ENCODE measurements at places on chromosomes 11 and 22. TPM values are rescaled to one million over a fixed set of nuclear protein-coding genes. Genes with fewer than 3 reads are reported as not detected.

DNA sequence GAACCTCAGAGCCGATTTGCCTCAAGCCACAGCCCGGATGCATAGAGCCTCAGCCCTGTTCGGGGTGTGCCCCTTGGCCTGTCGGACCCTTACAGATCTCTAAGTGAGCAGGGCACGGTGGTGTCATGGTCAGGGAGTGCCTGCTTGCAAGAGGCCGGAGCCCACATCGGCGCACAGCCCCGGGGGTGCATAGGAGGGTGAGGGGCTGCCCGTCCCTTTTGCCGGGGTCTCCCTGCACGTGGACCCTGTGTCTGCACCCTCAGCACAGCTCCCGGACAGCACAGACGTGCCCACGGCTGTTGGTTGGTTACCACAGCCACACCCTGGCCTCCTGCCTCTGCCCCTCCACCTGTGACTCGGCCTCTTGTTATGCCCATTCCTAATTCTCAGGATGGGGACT lies 6.5 kb downstream of the RAB36 start:
- no peak for DNase-seq

GRCh38 chr22:18110194-18110953 lies at the start of gene TUBA8:
Gene TUBA8 (plus strand): TSS chr22:18110809. CDS start chr22:18110866, 57 bp downstream.
- DNase-seq: peak; percentile 68

- DNase-seq: no peak
These were observed 118.6 kb downstream of the KCNQ1 start for GRCh38 chr11:2563213-2564007.

DNA sequence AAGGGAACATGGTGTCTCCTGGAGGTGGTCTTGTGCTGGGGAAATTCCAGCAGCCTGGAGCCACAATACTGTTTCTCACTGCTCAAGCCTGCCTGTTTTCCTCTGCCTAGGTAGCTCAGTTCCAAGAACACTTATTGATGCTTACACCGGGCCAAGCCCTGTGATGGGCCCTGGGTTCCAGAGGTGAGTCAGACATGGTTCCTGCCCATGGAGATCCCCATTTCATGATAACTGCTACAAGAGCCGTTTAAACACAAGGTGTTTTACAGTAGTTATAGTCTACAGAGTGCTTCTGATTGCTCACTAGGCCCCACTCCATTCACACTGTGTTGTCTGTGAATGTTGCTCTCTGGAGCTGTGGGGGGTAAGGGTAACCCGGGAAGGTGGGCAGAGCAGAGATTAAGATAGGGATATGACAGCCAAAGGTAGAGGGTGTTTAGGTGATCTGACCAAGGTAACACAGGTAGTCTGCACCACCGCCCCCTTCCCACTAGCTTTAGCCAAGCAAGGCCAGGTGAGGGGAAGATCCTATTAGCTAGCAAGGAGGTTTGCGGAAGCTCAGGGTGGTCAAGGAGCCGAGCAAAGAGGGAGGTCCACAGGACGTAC lies 696 bp upstream of the MICAL2 start:
- DNase-seq: peak; percentile 67

DNA sequence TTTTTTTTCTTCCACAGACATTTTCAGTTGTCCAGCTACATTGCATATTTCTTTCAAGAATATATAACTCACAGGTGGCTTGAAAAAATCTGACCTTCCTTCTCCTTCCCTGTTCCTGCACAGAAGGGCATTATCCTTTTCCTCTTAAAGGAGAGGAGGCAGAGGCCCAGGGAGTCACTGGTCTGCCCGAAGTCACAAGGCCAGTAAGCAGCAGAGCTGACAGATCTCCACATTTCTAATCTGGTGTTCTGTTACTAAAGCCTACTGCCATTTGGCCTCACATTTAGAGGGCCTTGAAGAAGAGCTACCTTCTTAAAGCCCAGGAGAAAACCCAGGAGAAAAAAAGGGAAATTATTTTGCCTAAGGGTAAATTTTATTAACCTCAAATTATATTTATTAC lies 12.3 kb downstream of the ENDOD1 start:
- DNase-seq: no peak

The DAGLA gene
- total RNA-seq: 0.09 TPM

The KCNJ5 gene
- total RNA-seq: not detected

Data from activated CD4-positive, alpha-beta T cell treated with anti-CD3 and anti-CD28 coated beads for 36 hours (primary cell).